ENCODE measurements at places on chromosomes 7 and 10.

- DNase-seq, result no peak
These were observed 44.6 kb upstream of the TSPAN13 start for GRCh38 chr7:16708980-16709379.

- no peak for DNase-seq
These were observed 1019.4 kb downstream of the KCNMA1 start for GRCh38 chr10:76618171-76618570.

DNA sequence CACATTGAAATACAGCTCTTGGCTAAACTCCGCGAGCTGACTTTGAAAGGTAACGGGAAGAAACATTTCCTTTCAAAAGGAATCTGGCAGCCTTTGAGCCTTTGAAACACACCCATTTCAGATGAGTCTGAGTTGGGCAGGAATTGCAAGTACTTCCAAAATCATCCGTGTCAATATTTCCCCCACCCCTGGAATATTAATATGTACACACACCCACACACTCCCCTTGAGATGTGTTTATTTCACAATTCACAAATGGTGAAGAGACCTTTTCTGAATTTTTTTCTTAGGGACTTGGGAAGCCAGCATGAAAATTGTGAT, 438.7 kb upstream of the NRP1 start:
- no peak for DNase-seq

DNA sequence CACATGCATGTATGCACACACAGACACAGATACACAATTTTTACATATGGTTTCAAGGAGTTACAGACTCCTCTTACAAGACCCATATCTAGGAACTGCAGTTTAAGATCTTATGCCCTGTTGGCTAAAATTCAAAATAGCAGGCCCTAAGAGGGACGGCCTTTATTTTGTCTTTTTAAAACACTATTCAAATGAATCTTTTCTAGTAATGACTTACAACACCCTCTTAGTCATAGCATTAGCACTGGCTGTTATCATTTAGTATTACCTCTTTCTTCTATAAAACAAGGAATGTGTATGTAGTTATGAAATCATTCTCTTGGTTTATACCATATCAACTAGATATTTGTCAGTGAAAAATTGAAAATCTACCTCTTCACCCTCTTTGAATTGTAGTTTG, 15.3 kb downstream of the PAPSS2 start:
- DNase-seq, result no peak

DNA sequence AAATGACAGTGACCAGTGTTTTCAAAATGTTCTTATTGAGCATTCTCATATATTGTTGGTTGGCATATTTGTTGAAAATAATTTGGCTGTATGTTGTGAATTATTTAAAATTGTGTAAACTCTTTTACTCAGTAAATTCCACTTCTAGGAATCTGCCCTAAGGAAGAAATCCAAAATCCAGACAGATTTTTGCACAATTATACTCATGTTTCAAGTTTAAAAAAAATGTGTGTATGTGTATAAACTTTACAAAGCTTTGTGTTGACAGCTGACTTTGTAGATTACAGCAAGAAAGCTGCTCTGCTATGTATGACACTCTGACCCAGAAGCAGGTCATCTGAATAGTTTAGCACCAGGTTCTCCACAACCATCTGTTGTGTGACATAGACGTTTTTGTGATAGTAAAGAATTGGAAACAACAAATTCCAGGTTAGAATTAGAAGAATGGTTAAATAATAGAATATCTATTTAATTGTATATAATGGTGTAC, 21.6 kb downstream of the KIFBP start:
- DNase-seq, result no peak

- DNase-seq, result no peak
These were observed 54.7 kb upstream of the GTF2IRD1 start for GRCh38 chr7:74399006-74399405.

DNA sequence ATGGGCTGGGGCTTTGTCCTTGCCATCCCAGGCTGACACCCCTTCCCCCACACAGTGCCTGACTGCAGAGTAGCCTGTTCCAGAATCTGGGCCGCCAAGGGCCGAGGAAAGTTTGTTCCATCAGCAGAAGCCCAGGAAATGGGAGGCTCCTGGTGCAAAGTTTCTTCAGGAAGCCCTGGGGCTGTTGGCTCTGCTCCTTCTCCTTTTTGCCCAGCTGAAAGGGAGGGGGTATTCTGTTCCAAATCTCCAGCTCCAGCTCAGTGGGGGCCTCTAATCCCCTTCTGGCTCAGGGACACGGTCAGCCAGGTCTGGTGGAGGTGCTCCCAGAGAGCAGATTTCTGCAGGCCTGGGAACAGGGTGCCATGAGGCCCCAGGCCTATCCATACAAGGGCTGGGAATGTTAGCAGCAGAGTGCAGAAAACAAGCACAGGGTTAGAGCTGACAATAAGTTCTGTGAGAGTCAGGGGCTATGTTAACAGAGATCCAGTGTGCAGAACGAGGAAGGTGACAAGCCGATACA, 399.5 kb downstream of the RPS24 start:
- DNase-seq, result no peak

GRCh38 chr10:98172073-98172472, 37.6 kb downstream of the R3HCC1L start:
- DNase-seq, result no peak

GRCh38 chr10:88159127-88159829, 295.9 kb downstream of the PTEN start:
- no peak for DNase-seq

GRCh38 chr10:48242171-48242904, 32.2 kb downstream of the FRMPD2 start:
- DNase-seq, result no peak

DNA sequence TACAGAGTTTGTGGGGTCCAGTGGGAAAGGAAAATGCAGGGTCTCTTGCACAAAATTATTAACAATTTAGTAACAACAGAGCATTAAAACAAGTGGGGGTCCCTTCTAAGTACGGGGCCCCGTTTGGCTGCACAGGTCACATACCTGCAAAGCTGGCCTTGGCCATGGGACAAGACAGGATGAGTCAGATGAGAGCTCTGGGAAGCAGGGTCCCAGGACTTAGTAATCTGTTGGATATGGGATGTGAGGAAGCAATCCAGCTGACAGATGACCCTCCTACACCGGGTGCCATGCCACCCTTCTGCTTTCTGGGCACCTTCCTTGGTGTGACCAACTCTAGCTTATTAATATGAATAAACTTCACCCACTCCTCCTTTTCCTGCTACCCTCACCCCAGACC, 3.2 kb upstream of the DUSP5 start:
- no peak for DNase-seq

DNA sequence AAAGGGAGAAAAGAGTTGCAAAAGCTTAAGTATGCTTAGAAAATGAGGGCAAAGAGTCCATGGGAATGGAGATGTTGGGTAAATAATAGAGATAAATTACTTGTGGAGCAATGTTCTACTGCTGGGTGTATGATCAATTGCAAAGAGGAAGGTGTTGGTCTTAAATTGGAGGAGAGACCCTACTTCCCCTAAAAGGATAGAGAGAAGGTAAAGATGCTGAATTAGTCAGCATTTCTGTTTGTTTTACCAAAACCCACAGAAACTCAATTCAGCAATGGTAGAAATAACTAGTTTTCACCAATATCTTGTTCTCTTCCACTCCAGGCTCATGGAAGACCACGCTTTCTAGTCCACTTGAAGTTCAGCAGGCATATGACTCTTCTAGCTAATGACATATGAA, 32.1 kb downstream of the ASB4 start:
- DNase-seq, result no peak

DNA sequence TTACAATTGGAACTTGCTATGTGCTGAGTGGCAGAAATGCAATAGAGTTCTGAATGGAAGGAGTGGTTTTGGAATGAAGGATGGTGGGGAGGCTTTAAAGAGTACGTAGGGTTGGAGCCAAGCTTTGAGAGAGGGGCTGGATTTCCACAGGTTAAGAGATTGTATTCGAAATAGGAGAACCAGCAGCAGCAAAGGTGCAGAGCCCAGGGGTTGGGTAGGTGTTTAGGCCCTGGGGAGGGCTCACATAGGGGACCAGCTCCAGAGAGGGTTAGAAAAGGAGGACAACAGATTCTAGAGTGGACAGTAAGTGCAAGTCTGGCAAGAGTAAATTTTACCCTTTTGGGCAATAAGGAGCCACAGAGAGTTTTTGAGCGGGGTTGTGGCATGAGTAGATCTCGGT, 297.2 kb downstream of the RPS24 start:
- DNase-seq, result no peak

DNA sequence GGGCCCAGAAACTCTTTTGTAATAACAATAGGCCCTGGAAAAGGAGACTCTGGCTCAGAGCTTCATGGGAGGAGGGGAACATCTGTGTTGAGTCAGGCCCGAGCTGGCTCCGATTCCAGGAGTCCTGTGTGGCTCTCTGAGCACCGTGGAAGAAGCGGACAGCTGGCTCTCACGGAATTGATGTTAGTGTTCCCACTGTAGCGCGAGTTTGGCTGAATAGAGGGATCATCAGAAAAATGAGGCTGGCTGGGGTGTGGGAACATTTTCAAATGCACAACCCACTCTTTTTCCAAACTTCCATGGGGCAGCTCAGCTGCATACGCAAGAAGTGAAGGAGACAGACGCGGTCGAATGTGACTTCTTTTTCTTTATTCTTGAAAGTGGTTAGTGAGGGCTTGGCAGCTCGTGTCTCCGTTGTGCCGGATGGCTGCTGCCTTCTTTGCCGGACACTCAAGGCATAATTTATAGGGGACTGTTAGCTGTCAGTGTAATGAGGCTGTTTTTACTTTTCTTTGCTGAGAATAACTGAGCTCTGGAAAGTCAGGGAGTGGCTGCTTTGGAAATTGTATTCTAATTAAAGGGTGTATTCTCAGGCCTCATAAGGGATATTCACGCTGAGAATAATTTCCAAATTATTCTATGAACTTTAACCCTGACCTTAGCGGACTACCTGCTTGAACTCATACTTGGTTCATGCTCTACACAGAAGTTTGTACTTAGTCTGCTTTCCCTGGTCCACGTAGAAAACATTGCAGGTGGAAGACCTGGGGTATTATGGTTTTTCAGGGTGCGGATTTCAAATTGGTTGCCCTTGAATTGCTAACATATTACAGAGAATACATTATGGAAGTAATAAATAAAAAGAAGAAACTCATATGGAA, 23.1 kb downstream of the MDFIC start:
- DNase-seq, result no peak

- no peak for DNase-seq
These were observed 1.6 kb downstream of the C1GALT1 start for GRCh38 chr7:7183838-7184463.

DNA sequence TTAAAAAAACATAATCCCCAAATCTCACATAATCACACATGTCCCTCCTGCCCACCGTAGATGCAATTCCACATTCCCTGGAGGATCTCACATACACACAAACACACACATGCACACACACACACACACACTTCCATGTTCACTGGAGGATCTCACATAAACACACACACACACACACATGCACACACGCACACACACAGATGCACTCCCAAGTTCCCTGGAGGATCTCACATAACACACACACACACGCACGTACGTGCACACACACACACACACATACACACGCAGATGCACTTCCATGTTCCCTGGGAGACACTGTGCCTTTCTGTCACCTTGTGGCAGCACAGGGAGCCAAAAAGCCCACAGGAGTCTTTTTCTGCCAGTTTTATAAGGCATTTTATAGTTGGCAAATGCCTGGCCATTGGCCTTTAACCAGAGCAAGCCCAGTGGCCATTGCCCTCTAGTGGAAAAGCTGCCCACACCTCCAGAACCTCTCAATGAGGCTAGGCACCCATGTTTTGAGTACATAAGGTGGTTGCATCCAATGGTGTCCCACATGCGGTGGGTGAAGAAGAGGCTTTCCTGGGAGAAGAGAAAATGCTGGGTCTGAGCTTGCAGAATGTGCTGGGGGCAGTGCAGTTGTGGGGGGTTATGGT, 115.4 kb upstream of the ACBD5 start:
- DNase-seq, result no peak

DNA sequence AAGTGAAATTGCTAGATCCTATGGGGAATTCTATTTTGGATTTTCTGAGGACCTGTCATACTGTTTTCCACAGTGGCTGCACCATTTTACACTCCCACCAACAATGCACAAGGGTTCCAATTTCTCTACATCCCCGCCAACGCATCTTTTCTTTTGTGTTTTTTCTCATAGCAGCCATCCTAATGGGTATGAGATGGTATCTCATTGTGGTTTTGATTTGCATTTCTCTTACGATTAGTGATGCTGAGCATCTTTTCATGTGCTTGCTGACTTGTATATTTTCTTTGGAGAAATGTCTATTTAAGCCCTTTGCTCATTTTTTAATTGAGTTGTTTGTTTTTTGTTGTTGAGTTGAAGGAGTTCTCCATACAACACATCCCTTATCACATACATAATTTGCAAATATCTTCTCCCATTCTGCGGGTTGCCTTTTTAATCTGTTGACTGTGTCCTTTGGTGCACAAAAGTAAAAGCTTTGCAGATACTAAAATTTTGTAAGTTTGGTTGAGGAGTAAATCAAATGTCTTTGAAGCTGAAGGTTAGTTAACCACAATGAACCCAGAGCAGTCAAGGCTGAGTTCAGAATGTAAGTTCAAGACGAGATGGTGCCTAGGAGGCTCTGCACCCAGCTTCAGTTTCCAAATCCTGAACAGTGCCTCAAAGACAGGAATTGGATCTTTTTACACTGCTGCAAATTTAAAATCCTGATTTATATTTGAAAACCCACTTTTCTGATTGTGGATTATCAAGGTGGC, 195.4 kb downstream of the COBL start:
- DNase-seq, result peak; percentile 7

DNA sequence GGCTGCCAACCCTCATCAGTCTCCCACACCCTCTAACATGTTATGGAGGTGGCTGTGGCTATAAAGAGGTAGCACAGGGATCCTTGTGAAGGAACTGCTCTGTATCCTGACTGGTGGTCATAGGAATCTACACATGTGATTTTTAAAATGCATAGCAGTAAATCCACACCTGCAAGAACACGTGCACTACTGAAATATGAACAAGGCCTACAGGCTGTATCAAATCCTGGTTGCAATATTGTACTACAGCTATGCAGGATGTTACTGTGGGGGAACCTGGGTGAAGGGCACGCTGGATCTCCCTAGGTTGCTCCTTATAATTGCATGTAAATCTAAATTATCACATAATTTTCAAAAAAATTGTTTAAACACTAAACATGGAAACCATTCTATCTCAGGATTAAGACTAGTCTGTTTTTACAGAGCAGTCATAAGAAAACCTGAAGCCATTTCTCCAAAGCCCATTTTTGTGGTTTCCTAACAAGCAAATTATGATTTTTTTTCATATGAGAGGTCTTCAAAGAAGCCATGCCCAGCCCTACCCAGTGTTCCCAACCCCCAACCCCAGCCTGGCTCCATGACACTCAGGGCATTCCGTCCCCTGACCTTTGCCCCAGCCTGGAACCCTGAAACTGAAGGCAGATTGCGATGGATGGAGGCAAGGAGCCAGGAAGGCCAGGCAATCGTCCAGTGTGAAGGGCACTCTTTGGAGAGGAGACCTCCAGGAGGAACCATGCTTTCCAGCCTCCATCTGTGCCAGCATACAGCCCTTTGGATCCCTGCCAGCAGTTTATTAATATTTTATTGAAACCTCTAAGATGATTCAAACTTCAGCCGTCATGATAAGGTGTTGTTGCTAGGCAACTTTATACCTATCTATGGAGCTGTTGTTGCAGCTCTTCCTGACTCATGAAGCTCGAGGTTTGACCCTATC, 161.0 kb downstream of the GRID1 start:
- no peak for DNase-seq

- peak; percentile 47 for DNase-seq
These were observed 202.1 kb downstream of the HECW1 start for GRCh38 chr7:43314379-43315158.

- DNase-seq, result no peak
These were observed 192.9 kb downstream of the TSPAN12 start for GRCh38 chr7:120665068-120665467.

All from T-helper 1 cell (primary cell).